ENCODE measurements at places on chromosomes 13 and 19. TPM values are rescaled to one million over a fixed set of nuclear protein-coding genes. Genes with fewer than 3 reads are reported as not detected.

DNA sequence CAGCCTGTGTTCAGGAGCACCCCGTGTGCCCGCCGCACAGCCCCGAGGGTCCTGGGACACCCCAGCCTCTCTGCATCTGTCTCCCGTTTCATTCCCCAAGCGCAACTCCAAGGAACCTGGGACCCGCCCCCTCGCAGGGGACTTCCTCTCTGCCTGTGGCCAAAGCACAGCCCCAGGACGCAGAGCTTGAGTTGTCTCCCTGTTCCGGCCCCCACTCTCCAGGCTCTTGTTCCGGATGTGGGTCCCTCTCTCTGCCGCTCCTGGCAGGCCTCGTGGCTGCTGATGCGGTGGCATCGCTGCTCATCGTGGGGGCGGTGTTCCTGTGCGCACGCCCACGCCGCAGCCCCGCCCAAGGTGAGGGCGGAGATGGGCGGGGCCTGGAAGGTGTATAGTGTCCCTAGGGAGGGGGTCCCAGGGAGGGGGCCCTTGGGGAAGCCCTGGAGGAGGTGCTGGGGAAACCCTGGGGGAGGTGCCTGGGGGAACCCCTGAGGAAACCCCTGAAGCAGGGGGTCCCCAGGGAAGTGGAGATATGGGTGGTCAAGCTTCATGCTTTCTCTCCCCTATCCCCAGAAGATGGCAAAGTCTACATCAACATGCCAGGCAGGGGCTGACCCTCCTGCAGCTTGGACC, 1.3 kb downstream of the HCST start:
- no peaks in the 10 kb centered on the region for H3K27me3 ChIP-seq
- no peak overlapping the region for H3K27ac ChIP-seq
- peak overlapping the region; percentile 60 for H3K4me3 ChIP-seq

GRCh38 chr13:32811297-32811800, 204.9 kb upstream of the KL start:
- H3K27ac ChIP-seq = no peak overlapping the region
- no peaks in the 10 kb centered on the region for H3K36me3 ChIP-seq
- DNase-seq = no peak
- no peaks in the 10 kb centered on the region for H3K27me3 ChIP-seq

DNA sequence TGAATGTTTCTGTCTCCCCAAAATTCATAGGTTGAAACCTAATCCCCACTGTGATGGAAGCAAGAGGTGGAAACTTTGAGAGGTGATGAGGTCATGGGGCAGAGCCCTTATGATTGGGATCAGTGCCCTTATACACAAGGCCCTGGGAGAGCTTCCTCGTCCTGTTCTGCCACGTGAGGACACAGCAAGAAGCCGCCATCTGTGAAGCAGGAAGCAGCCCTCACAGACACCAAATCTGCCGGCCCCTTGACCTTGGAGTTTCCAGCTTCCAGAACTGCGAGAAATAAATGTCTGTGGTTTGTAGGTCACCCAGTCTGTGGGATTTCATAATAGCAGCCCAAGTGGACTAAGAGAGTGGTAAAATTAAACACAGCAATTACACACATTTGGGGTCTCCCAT, 737.4 kb downstream of the UQCRFS1 start:
- H3K4me1 ChIP-seq = no peaks in the 10 kb centered on the region
- no peak for DNase-seq
- no peaks in the 10 kb centered on the region for H3K27me3 ChIP-seq

DNA sequence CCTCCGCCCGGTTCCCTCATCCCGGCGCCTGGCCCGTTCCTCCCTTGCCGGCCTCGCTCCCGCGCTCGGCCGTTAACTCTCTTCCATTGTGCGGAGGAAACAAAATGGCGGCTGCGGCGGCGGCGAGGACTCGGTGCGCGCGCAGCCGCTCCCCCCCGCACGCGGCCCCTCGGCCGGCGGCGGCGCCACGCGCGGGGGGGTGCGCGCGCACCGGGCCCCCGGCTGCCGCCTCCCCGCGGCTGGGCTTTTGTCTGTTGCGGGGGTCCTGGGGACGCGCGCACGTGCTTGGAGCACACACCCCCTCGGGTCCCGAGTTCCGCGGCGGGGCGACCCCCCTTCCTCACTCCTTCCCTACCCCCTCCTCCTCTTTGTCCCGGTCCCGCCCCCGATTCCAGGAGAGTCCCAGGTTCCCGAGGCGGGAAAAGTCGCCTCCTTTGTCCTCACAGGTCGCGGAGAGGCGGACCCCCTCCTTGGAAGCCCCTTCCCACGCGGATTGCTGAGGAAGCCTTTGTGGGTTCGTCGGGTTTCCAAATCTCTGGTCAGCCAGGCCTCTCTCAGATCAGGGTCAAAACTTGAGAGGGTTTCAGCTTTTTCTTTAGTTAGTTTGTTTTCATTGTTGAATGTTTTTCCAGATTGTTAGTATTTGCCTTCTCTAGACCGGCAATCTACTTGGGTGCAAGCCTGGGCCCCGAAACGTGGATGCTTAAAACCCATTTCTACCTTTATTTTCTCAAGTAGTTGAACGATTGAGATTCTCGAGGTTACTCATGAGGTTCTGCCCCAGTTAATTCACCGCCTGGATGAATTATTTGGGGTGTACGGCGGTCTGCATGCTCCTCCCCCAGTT, 687 bp downstream of the ILF3 start:
- H3K4me3 ChIP-seq = peak overlapping the region; percentile 91
- H3K36me3 ChIP-seq = peaks cover 46% of the 10 kb centered on the region
- peak; percentile 91 for DNase-seq
- H3K27me3 ChIP-seq = no peaks in the 10 kb centered on the region
- no peaks in the 10 kb centered on the region for H3K4me1 ChIP-seq

Gene PEAK3
- total RNA-seq = not detected

DNA sequence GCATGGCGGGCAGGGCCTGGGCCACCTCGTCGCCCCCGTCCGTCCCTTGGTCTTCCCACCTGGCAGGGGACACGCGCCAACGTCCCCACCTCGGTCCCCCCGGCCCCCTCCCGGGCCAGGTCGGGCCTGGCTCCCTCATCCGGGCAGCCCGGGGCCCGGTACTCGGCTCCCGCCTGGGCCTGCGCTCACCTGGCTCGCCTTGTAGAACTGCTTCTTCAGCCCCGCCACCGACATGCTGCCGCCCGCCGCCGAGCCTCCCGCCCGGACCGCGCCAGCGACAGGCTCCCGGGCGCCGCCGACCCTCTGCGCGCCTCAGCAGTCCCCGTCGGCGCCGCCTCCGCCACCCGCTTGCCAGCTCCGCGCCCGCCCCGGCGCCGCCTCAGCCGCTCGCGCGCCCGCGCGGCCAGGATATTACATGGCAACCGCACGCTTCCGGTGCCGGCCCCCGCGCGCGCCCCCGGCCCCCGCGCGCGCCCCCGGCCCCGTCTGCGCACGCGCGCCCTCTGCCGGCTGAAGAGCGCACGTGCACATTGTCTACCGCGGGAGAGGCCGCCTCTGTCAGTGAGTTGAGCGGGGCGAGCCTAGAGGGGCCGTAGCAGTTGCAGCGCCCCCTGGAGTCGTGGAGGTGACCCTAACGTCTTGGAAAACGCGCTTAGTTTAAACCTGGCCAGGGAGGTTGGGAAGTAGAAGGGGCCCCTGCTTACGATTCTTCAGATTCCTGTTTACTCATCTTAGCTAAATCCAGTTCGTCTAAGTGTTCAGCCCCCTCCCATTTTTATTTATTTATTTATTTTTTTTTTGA, at the start of gene SH3GL1:
Gene SH3GL1, minus strand, starts transcription at position 413 of the 802 bp plus-strand sequence. Its CDS starts 179 bp downstream, at position 234.
- peak within 1 kb of the TSS; percentile 50 for H3K27ac ChIP-seq
- no peaks in the 10 kb centered on the region for H3K4me1 ChIP-seq
- peaks cover 16% of the 10 kb centered on the region for H3K36me3 ChIP-seq
- peak within 1 kb of the TSS; percentile 98 for H3K4me3 ChIP-seq
- no peaks in the 10 kb centered on the region for H3K27me3 ChIP-seq
- DNase-seq = peak; percentile 95

Gene FFAR3
- total RNA-seq = not detected

Gene CCDC169
- total RNA-seq = 18.2 TPM

Gene CEACAM4
- total RNA-seq = not detected

GRCh38 chr13:85492283-85492682, 306.9 kb downstream of the SLITRK6 start:
- H3K27ac ChIP-seq = no peak overlapping the region
- no peaks in the 10 kb centered on the region for H3K27me3 ChIP-seq
- no peaks in the 10 kb centered on the region for H3K36me3 ChIP-seq
- H3K4me3 ChIP-seq = no peak overlapping the region
- DNase-seq = no peak

DNA sequence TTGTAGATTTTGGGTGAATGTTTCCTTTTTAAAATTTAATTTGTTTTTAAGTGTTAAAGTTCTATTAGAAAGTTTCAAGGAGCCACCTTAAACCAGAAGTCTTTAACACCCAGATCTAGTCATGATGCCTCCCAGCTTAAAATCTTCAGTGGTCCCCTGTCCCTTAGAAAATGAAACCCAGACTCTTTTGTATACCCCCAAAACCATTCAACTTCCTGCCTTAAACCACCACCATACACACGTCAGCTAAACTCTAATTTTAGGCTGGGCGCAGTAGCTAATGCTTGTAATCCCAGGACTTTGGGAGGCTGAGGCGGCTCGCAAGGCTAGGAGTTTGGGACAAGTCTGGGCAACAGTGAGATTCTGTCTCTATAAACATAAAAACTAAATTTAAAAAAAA, 37.9 kb downstream of the N4BP2L1 start:
- H3K4me1 ChIP-seq = no peaks in the 10 kb centered on the region
- peaks cover 4% of the 10 kb centered on the region for H3K36me3 ChIP-seq
- H3K27ac ChIP-seq = no peak overlapping the region
- H3K4me3 ChIP-seq = no peak overlapping the region
- DNase-seq = no peak
- no peaks in the 10 kb centered on the region for H3K27me3 ChIP-seq

DNA sequence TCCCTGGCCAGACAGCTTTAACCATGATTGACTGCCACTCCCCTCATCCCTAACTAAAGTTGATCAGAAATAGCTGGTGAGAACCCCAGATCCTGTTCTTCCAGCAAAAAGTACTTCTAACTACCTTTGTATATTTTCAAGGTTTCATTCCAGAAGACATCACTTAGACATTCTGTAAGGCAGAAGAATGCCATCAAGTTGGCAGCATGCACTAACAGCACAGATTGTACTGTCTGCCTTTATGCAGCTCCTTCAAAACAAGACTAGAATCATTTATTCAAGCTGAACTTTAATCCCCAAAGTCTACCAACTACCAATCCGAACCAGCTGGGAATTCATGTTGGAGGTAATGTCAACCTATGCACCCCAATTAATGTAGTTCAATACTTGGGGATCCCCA, 167.6 kb upstream of the KLHL1 start:
- no peaks in the 10 kb centered on the region for H3K27me3 ChIP-seq
- H3K4me1 ChIP-seq = no peaks in the 10 kb centered on the region
- no peak for DNase-seq
- H3K27ac ChIP-seq = no peak overlapping the region
- no peaks in the 10 kb centered on the region for H3K36me3 ChIP-seq
- H3K4me3 ChIP-seq = no peak overlapping the region

Gene STARD13
- 4.6 TPM for total RNA-seq

- no peaks in the 10 kb centered on the region for H3K36me3 ChIP-seq
- no peak overlapping the region for H3K4me3 ChIP-seq
- no peaks in the 10 kb centered on the region for H3K27me3 ChIP-seq
- DNase-seq = no peak
- no peak overlapping the region for H3K27ac ChIP-seq
Measured at GRCh38 chr13:35496006-35496405, 19.5 kb upstream of the MAB21L1 start.

- no peak overlapping the region for H3K27ac ChIP-seq
- H3K27me3 ChIP-seq = peaks cover 11% of the 10 kb centered on the region
- no peak for DNase-seq
- H3K36me3 ChIP-seq = no peaks in the 10 kb centered on the region
Measured at GRCh38 chr13:76667551-76667950, 218.7 kb downstream of the KCTD12 start.

GRCh38 chr13:27961227-27962085, 7.7 kb downstream of the CDX2 start:
- no peaks in the 10 kb centered on the region for H3K36me3 ChIP-seq
- DNase-seq = peak; percentile 81
- peaks cover 14% of the 10 kb centered on the region for H3K4me1 ChIP-seq
- no peak overlapping the region for H3K4me3 ChIP-seq
- no peak overlapping the region for H3K27ac ChIP-seq
- peaks cover 100% of the 10 kb centered on the region for H3K27me3 ChIP-seq

GRCh38 chr13:110282316-110282841, 24.6 kb downstream of the COL4A1 start:
- no peak overlapping the region for H3K4me3 ChIP-seq
- DNase-seq = no peak
- no peaks in the 10 kb centered on the region for H3K27me3 ChIP-seq
- H3K27ac ChIP-seq = no peak overlapping the region

GRCh38 chr13:31263346-31263745, 63.6 kb downstream of the B3GLCT start:
- no peak overlapping the region for H3K4me3 ChIP-seq
- no peak overlapping the region for H3K27ac ChIP-seq
- no peak for DNase-seq
- peaks cover 4% of the 10 kb centered on the region for H3K36me3 ChIP-seq

Gene KANK2
- total RNA-seq = 24.2 TPM

Gene ZNF665
- total RNA-seq = 4.6 TPM

Gene CYP2S1
- 12.2 TPM for total RNA-seq

DNA sequence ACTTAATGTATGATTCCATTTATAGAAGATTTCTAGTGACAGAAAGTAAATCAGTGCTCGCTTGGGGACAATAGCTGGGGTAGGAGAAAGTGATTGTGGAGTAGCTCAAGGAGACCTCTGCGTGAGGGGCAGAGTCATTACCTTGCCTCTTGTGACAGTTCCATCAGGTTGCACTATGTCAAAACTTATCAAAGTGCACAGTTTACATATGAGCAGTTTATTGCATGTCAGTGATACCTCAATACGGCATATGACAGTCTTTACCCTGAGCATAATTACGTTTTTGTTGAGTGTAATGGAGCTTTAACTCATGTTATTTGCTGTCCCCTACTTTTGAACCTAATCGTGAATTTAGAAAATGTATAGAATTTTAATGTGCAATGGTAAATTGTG, 15.0 kb downstream of the ARHGEF7 start:
- no peak for DNase-seq
- no peaks in the 10 kb centered on the region for H3K4me1 ChIP-seq
- H3K4me3 ChIP-seq = no peak overlapping the region
- no peaks in the 10 kb centered on the region for H3K36me3 ChIP-seq
- H3K27me3 ChIP-seq = peaks cover 9% of the 10 kb centered on the region
- no peak overlapping the region for H3K27ac ChIP-seq

Gene KIR3DL2
- total RNA-seq = not detected

DNA sequence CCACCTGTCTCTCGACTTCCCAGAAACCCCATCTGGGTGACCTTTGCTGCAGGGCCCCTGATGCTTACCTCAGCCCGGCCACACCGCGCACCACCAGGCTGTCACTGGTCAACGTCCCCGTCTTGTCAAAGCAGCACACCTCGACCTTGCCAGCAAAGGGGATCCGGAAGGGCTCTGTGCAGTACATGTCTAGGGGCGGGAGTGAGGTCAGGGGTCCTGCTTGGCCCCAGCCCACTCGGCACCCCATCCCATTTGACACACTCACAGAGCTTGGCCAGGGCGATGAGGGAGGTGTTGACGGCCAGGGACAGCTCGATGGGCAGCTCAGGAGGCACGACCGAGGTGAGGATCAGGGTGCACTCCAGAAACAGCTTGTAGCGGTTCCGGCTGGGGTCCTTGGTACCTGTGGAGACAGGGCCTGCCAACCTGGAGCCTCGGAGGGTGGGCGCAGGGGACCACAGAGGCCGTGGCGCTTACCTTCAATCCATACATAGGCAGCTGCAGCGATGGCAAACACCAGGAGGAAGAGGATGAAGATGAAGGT, 8.4 kb downstream of the ATP13A1 start:
- no peak overlapping the region for H3K4me3 ChIP-seq
- H3K4me1 ChIP-seq = no peaks in the 10 kb centered on the region
- no peaks in the 10 kb centered on the region for H3K27me3 ChIP-seq
- H3K36me3 ChIP-seq = peaks cover 83% of the 10 kb centered on the region
- DNase-seq = no peak
- no peak overlapping the region for H3K27ac ChIP-seq

GRCh38 chr19:35436477-35437405, 11.3 kb upstream of the FFAR2 start:
- H3K27me3 ChIP-seq = no peaks in the 10 kb centered on the region
- H3K27ac ChIP-seq = no peak overlapping the region
- DNase-seq = no peak
- H3K4me1 ChIP-seq = peaks cover 14% of the 10 kb centered on the region
